ENCODE measurements at places on chromosomes 12 and 14.
A peak's percentile ranks its signal among the peaks of the same experiment; 100 is the strongest.

DNA sequence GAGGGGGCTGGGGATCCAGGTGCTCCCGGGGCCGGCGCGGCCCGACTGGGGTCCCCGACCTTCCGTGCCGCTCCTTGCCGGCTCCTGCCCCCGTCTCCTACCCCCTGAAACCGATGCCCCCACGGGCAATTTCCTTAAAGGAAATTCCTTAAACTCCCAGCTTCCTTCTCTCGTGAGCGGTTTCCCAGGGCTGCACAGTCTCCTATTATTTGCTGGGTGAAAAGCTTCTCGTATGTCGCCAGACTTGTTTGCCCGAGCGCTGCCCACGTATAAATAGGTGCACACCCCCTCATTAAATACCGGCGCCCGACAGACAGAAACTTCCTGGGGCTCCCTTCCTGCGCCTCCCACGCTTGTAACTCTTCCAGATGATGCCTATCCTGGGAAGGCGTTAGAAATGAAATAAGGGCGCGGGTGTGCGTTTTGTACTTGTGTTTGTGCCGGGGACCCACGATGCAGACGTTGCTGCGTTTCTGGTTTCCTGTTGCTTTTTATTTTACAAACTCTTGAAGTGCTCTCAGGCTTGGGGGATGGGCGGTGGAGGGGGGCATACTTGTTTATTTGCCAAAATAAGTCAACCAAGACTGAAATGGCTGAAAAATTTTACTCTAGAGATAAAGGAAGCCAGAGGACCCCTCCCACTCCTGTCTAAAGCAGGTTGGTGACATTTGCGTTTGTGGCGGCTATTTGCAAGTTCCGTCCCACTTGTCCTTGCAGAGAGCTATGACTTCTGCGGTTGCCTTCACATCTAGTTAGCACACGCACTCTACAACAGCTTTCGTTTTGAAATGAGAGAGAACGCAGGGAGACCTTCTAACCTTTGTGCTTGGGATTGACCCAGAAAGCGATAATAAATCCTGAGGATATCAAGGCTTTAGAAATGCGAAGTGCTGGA lies 1.0 kb downstream of the HIP1R start:
- peak; percentile 74 for DNase-seq

GRCh38 chr12:93824514-93825500 lies 147.6 kb downstream of the CRADD start:
- no peak for DNase-seq

GRCh38 chr14:91473046-91473445 lies 37.1 kb downstream of the PPP4R3A start:
- DNase-seq: no peak

DNA sequence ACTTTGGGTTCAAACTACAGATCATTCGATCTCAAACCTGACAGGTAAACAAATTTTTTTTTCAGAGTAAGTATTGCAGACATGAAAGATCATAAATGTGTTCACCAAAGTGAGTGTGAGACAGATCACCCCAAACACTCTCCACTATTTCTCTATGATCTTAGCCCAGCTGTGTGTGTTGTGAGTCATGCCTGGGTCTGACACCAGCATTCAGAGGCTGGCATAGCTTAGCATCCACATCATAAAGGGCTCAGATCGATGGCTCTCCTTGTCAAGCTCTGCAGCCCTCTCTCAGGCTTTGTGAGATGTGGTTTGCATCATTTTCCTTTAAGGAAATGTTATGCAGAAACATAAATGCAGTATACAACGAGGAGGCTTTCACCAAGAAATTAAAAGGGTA lies 164.9 kb downstream of the ETV6 start:
- peak; percentile 81 for DNase-seq

GRCh38 chr12:103050273-103050672 lies 92.8 kb downstream of the ASCL1 start:
- no peak for DNase-seq

- DNase-seq: peak; percentile 34
These were observed 572 bp downstream of the RAN start for GRCh38 chr12:130872179-130873096.

- DNase-seq: no peak
These were observed 135.3 kb downstream of the OTOGL start for GRCh38 chr12:80234667-80235066.

DNA sequence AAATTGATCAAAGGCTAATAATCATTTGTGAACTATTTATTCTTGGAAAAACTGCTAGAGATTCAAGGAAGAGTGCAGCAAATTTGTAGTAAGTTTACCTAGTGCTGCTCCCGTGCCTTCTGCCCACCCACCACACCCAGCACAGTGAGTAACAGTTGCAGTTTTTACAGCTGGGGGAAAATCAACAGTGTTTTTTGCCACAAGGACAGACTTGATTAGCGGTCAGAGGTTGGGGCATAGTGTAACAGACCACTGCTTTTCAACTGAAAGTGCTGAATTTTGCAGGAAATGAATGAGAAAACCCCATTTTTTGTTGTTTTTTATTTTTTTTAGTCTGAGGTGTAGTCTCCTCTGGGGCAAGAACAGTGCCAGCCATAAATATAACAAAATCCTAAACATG lies 7.5 kb upstream of the KLRK1 start:
- DNase-seq: no peak

DNA sequence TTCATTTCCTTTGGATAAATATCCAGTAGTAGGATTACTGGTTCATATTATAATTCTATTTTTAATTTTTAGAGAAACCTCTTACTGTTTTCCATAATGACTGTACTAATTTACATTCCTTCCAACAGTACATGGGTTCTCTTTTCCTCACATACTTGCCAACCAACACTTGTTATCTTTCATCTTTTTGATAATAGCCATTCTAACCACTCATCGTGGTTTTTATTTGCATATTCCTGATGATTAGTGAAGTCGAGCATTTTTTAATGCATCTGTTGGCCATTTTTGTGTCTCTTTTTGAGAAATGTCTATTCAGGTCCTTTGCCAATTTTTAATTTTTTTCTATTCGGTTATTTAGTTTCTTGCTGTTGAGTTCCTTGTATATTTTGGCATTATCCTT lies 457.7 kb upstream of the PDE3A start:
- DNase-seq: no peak

DNA sequence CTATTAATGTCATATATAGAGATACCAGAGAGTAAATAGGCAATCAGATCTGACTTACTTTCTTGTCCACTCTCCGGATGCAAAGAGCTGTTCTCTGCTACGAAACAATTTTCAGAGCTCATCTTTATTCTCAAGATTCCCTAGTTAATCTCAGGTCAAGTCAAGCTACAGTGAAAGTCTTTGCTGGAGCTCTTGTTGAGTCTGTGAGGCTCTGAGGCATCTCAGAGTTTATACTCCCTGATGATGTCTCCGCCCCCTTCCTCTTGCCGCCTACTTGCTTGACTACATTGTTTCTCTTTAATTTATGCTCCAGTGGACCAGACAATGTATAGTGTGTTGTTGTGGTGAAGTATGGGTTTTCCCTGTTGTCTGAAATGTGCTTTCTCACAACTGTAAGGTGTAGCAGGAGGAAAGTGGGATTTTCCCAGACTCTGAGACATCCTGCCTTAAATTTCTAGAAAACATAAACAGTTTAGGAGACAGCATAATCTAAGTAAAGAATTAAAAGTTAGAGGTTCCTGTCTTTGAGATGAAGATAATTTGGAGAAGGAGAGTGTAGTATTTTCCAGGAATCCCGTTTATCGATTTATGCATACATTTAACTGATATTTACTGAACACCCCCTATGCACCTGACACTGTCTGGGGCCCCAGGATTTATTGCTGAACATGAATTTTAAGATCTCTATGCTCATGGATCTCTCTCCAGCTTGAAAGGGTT lies at the start of gene CD69:
Gene CD69 (minus strand): TSS at position 203 of the 720 bp plus-strand sequence. CDS start 81 bp downstream, at position 122.
- DNase-seq: peak; percentile 33

- no peak for DNase-seq
These were observed 15.1 kb upstream of the MARK3 start for GRCh38 chr14:103370087-103370486.

- DNase-seq: no peak
These were observed 17.6 kb upstream of the SRP54 start for GRCh38 chr14:34964977-34965764.

DNA sequence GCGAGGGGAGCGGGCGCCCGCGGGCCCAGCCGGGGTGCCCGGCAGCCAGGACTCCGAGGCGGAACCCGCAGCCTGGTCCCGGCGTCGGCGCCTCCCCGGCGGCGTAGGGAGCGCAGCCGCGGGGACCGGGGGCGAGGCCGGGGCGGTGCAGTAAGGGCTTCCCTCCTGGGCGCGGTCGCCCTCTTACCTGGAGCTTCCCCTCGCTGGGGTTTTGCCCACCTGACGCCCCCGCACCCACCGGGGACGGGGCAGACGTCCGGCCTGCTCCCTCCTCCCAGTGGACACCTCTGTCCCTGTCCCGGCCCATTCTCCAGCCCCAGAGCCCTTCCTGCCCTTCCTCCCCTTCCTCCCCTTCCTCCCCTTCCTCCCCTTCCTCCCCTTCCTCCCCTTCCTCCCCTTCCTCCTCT lies 413 bp upstream of the TUBA1C start:
- no peak for DNase-seq

DNA sequence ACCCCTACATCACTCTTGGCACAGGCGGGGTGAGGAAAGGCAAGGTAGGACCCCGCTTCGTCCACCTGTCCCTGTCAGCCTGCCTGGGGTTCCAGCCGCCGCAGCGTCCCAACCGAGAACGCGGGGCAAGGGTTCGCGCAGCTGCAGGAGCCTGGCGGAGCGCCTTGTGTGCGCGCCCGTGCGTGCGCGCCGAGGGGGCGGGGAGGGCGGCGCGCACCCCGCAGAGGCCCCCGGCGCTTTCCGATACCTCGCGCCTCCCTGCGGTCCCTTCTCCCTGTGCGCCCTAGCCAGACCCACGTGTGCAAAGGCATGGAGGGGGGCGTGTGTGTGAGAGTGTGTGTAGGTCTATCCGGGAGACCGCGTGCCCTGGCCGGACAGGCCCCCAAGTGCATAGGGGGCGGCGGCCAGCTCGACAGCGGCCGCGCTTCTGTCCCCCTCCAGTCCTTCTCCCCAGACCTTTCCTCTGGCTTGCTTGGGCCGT lies 122.4 kb downstream of the TSPAN9 start:
- no peak for DNase-seq

DNA sequence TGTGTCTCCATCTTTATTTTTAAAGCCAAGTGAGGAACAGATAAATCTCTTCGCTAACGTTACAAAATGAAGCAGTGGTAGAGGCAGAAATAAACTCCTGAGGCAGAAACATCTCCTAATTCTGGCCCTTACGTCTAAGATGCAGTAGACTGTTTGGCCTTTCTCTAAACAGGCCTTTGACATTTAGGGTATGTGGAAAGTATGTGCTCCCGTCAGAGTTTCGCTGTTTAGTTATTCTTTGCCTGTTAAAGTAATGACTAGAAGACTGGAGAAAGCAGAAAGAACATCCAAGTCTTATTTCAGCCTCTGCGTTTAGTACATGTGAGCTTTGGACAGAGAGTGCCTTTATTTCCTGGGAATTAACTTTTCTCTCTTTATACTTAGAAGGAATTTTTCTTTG lies 216.6 kb downstream of the RAD51B start:
- DNase-seq: no peak

DNA sequence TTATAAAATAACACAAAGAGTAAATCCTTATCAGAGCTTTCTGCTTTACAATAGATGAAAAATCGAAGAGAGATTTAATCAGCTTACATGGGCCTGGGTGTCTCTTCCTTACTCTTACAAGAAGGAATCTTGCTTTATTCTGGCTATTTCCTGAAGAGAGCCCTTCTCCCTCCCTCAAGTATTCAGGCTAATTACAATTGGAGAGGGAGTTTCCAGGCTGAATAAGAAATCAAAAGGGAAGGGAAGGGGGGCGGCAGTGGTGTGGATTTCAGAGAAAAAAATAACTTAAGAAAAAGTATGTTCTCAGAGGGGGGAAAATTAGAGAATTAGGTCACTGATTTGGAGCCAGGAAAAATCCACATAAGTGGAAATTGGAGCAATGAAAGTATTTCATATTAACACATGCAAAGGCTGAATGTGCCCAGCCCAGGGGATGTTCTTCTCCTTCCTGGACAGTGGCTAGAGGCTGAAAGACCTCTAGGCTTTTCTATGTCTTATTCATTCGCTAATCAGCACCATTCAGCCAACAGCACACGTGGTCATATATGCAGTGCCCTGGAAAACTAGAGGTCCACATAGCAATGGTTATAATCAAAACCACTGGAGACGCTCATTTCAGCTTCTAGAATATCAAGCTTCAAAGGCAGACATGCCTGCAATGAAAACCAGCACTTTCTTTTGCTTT lies 158.9 kb upstream of the BTG1 start:
- no peak for DNase-seq

DNA sequence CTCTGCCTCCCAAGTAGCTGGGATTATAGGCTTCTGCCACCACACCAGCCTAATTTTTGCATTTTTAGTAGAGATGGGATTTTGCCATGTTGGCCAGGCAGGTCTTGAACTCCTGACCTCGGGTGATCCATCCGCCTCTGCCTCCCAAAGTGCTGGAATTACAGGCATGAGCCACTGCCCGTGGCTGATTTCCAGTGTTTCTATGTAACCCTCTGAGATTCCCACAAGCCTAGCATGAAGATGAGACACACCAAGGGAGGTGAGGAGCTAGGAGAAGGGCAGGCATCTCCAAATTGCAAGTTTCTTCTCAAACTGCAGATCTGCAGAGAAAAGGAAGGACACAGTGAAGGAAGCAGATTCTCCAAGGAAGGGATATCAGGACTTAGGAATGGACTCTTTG lies 125.0 kb downstream of the CACNA1C start:
- DNase-seq: no peak

DNA sequence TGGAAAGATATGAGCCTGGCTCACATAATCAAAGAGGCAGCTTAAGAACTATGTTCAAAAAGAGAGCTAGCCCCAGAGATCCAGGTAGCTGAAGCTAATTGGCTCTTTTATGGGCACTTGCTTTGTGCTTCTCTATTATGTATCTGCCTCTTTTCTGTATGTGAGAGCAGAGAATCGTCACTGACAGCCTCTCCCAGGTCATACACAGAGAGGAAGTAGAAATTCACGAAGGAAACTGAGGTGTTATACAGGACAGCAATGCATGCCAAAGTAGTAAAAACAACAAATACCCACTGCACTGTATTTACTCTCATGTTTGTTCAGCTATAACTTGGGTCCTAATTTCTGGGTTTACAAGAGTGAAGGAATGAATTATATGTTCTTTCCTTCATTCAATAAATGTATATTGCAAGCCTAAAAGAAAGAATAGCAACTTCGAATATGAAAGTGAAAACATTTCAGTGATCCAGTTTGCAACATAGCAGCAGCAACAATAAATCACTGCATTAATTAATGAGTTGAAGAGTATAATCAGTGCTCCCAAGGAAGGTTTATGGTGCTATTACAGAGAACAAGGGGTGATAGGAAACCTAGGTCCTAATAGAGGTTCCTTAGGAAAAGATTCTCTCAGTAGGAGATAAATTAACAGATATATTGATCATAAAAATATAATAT lies 47.1 kb upstream of the ATXN7L3B start:
- DNase-seq: no peak

DNA sequence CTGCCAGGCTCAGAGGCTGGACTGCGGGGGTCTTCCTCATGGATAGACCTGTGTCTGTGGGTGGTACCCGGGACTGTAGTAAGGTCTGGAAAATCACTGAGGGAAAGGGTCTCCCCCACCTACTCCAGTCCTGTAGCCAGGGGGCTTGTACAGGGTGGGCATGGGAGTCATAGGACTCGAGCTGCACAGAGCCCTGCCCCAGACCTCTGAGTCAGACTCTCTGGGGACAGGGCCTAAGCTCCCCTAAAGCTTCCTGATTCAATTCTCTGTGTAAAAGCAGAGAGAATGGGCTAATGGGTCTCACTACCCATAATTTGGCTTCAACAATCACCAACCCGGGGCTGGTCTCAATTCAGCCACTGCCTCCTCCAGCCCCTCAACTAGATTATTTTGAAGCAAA lies 27.0 kb downstream of the LRTM2 start:
- DNase-seq: no peak

GRCh38 chr12:93790472-93791152 lies 113.4 kb downstream of the CRADD start:
- DNase-seq: no peak

All from globus pallidus (tissue), 1 donor.